ENCODE measurements at places on chromosomes 6 and 20.

- no peak for DNase-seq
Measured at GRCh38 chr6:156379392-156380289, 397.5 kb upstream of the ARID1B start.

GRCh38 chr6:140256248-140256647, 881.8 kb upstream of the CITED2 start:
- no peak for DNase-seq

GRCh38 chr6:4948781-4949450, 54.9 kb downstream of the RPP40 start:
- no peak for DNase-seq

DNA sequence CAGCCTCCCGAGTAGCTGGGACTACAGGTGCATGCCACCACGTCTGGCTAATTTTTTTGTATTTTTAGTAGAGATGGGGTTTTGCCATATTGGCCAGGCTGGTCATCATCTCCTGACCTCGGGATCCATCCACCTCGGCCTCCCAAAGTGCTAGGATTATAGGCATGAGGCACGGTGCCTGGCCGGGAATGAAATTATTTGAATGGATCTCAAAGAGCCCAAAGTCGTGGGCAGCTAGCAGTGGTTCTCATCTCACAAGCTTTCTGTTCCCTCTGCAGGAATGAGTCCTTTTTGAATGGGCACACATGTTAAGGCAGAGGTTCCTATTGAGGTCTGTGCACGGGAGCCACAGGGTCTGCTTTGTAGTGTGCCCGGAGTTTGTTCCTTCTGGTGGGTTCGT, 34.9 kb downstream of the PPP1R3G start:
- no peak for DNase-seq

- no peak for DNase-seq
Measured at GRCh38 chr20:62985444-62985778, 21.4 kb downstream of the BHLHE23 start.

DNA sequence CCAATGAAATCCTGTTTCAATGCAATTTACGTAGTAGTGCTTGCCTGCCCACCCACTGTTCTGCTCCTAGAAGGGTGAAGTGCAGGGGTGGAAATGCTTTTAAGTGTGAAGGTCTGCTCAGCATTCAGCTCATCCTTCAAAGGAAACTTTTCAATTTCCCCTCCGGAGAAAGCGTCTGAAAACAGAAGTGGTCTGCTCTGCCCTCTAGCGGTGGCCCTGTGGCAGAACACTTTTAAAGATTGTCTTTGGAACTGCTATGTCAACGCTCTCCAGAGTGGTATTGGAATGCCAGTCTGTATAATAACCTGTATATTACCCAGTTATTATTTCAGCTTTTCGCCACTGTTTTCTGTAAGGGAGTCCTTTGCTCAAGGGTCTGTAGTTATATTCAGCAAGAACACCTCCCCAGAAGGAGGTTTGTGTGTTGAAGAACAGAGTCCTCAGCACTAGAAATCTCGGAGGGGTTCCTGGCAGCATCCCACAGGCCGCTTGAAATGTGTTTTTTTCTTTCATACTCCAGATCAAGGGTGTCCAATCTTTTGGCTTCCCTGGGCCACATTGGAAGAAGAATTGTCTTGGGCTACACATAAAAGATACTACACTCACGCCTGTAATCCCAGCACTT, 63.1 kb upstream of the KLHL31 start:
- DNase-seq = no peak

- no peak for DNase-seq
Measured at GRCh38 chr6:124223611-124224345, 420.1 kb downstream of the NKAIN2 start.

- no peak for DNase-seq
Measured at GRCh38 chr20:16007962-16008361, 565.3 kb downstream of the KIF16B start.

- DNase-seq = no peak
Measured at GRCh38 chr6:165972139-165972802, 195.4 kb downstream of the TBXT start.

- DNase-seq = no peak
Measured at GRCh38 chr20:50909413-50909812, 21.8 kb downstream of the ADNP start.

- no peak for DNase-seq
Measured at GRCh38 chr20:39021748-39022147, 59.6 kb downstream of the DHX35 start.

DNA sequence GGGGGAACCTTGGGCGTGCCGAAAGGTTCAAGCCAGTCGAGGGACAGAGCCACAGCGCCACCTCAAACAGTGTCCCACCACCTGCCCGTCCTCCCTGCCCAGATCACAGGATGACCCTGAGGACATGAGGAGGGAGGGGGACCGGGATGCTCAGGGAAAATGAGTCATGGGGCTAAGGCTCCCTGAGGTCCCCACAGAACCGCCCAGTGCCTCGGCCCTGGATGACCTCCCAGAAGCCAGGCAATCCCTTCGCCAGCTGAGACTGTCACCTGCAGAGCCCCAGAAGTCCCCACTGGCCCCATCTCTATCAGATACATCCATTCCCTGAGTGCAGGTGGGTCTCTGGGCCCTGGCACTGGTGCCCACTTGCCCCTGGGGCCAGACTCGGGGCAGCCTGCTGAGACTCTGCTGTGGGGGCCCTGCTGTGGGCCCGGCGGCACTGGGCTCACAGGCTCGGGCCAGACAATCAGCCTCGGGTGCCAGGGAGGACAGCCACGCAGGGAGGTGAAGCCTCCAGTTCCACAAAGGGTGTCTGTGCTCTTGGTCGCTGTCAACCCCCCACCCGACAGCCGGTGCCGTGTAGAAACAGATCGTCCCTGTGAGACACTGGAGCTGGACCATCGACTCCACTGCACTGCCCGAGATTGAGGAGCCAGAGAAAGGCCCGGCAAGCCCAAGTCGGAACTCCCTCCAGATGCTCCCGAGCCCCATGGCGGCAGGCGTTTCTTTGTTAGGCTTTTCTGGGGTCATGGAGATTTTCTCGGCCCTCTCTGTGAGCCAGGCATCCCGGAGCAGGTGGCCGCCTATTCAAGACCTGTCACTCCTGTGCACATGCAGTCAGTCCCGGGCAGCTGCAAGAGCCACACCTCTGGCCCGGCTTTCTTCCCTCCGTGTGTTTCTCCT, 26.1 kb downstream of the PXDC1 start:
- no peak for DNase-seq

DNA sequence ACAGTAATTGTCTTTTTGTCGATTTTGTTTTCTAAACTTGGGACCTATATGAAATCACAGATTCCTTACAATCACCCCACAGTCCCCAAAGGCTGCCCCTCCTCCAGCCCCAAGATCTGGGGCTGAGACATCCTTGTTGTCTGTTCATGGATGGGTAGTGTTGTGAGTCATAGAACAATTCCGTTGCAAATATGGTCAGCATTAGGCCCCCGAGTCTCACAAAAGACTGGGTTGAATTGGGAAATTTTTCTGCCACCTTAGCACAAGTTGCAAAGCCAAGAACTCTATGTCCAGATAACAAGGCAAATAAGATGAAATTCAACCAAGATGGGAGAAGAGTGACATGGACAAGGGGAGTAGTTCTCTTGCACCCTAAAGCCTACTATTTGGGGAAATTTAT, 10.5 kb upstream of the TAB2 start:
- DNase-seq = peak; percentile 48

GRCh38 chr6:46104209-46104608, 25.6 kb upstream of the ENPP4 start:
- no peak for DNase-seq

GRCh38 chr6:136446579-136447187, 103.5 kb downstream of the MAP7 start:
- DNase-seq = no peak

DNA sequence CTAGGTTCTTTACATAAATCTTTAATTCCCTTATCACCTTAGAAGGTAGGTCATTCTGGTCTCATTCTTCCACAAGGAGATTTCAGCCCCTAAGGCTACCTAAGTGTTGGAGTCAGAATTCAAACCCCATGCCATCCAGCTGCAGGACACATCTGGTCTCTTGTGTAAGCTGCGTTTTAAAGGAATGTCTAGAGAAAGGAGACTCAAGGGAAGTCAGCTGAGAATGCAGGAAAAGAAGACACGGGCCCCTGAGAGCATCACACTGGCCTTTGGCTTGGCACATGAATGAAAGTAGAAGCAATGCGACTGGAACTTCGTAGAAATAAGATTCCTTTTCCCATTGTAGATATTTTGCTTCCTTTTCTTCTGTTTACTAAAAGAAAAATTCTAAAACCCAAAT, 76.7 kb upstream of the SYNJ2 start:
- DNase-seq = no peak

DNA sequence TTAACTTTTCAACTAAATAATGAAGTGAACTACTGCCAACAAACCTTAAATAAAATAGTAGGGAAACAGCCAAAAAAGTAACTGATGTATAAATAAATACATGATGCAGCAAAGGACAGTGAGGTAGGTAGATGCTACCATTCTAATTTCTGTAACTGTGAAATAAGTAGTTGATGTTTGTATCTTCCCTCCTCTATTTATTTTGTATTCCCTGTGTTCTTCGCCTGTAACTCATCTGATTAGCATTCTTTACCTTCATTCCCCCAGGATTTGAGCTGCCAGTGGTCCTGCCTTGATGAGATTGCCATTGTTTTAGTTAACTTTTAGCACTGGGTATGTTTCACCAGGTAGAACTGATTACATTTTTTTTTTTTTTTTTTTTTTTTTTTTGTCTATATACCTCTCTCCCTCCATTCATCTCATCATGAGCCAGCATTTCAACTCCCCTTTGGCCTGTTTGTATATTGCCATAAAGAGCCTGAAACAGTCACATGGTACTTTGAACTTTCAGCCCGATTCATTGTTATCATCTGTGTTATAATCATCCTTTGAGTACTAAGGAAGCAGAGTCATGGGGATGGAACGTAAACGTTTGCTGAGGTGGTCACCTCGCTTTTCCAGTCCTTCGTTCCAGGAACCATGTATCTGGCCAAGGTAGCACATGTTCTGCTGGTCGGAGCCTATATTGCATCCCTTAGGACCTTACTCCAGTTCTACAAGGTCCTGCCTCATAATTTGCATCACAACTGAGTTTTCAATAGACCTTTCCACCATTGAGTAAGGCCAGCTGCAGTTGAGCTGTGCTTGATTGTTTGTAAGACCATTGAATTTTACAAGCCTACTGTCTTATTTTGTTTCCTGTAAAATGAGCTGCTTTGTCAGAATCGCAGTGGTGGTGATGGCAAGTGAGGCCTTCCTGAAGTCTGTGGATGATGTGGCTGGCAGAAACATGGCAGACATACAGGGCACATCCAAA, 107.6 kb downstream of the JAG1 start:
- no peak for DNase-seq

GRCh38 chr6:122783401-122783800, 3.9 kb downstream of the FABP7 start:
- no peak for DNase-seq
